Activated CD8-positive, alpha-beta memory T cell treated with anti-CD3 and anti-CD28 coated beads for 1 hour (primary cell): ENCODE measurements at places on chromosomes 5 and 9.

GRCh38 chr5:77960863-77961396 is 184.8 kb upstream of the TBCA start:
- no peak for DNase-seq

DNA sequence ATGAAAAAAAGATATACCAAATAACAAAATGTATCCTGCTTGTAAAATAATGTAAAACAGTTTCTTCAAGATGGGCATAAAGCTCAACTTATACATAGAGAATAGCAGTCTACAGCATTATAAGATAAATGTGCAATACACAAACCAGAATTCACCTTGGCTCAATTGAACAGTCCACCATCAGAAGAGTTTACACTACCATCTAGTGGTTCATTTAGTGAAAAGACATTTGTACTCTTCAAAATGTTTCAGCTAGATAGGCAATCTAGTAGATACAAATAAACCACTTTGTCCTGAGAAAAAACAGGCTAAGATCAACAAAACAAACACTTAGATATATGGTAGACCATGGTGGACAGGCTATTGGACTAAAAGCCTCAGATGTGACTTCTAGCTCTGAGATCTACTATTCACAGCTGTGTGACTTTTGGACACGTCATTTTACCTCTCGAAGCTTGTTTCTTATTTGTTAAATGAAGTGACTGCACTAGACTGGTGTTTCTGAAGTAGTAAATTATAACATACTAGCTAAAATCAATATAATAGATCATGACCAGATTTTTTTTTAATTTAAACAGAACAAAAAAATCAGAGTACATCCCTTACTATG is 22.1 kb upstream of the TPD52L3 start:
- no peak for DNase-seq

DNA sequence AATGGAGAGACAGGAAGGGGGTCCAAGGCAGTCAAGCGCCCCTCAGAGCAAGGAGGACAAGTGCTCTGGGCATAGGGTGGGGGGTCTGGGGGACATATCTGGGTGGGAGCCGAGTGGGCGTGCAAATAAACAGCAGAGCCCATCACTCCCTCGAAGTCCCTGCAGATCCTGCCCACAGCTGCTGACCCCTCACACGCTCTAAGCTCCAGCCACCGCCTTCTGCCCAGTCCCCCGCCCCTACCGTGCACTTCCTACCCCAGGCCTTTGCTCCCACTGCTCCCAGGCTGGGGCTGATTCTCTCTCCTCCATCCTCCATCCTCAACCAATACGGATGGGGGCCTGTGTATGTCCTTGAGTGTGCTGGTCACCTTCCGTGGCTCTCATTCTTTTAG is 16.9 kb upstream of the ALDH1B1 start:
- DNase-seq: no peak

DNA sequence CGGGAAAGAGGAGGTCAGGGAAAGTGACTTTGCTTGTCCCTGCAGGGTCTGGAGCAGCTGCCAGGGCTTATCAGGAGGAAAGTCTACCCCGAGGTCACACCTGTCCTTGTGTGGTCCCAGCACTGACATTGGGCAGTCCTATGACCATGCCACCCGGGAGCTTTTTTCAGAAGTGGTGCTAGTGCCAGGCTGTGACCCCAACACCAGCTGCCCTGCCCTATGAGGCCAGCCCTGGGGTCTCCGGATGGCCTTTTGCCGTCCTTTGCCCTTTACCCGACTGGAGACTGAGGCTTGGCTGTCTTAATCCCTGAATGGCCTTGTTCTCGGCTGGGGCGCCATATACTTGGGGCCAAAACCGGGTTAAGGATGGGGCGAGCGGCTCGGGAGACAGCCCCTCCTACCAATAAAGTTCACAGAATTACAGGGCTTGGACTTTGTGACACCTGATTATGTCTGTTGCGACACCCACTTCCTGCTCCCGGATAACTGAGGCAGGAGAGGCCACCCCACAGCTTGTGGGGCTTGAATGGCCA is 22.2 kb upstream of the SLC9A3 start:
- DNase-seq: no peak

- no peak for DNase-seq
Observed at GRCh38 chr9:98491828-98492227, 216.9 kb downstream of the GABBR2 start.

DNA sequence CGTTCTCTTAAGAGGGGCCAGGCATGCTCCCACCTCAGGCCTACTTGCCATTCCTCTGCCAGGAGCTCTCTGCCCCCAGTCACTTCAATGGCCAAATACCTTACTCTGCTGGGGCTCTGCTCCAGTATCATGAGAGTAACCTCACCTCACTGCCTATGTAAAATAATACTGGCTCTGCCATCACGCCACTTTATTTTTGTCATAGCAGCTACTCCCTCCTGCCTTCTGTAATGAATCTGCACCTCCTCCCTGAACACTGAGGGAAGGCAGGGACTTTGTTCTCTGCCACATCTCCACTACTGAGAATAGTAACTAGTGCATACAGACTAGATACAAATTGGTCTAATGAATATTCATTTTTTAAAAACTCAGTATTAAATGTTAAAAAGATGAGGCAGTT is 33.8 kb downstream of the MACROH2A1 start:
- DNase-seq: no peak

GRCh38 chr9:2286825-2287455 is 271.8 kb downstream of the SMARCA2 start:
- DNase-seq: no peak

- no peak for DNase-seq
Observed at GRCh38 chr5:172832383-172833315, 1.4 kb upstream of the ERGIC1 start.

- DNase-seq: no peak
Observed at GRCh38 chr5:108878756-108879155, 131.1 kb downstream of the FER start.

DNA sequence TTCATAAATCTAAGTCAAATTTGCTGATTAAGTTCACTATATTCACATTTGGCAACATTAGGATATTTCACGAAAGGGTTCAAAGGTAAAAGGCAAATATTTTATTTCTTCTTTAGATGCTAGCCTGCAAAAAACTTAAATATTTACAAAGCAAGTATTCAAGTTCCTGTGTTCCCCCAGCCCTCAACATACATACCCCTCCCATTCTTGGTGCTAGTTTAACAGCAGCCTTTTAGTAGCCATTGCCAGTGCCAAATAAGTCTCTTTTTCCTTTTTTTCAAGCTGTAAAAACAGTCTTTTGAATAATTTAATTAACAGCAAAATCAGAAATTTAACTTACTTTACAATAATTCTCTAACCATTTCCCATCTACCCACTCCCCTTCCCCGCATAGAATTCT is 288.5 kb upstream of the TMEM161B start:
- no peak for DNase-seq

- peak; percentile 61 for DNase-seq
Observed at GRCh38 chr5:42950456-42951292, 89.4 kb downstream of the ANXA2R start.

DNA sequence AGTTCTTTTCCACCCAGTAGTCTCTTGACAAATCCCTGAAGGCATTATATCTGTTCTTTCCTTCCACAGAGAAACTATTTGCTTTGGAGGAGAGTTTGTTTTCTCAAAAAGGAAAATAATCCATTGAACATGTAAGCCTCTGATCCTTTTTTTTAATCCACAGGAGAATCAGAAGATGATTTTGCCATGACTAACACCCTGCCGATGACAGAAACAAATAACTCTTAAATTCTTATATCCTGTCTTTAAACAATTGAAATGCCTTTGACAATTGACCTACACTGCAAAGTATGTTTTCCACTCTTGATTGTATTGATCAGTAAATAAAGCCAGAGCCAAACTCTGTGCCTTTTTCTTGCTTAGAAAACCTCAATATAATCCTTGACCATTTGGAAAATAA is 666.4 kb upstream of the CTNND2 start:
- DNase-seq: no peak

DNA sequence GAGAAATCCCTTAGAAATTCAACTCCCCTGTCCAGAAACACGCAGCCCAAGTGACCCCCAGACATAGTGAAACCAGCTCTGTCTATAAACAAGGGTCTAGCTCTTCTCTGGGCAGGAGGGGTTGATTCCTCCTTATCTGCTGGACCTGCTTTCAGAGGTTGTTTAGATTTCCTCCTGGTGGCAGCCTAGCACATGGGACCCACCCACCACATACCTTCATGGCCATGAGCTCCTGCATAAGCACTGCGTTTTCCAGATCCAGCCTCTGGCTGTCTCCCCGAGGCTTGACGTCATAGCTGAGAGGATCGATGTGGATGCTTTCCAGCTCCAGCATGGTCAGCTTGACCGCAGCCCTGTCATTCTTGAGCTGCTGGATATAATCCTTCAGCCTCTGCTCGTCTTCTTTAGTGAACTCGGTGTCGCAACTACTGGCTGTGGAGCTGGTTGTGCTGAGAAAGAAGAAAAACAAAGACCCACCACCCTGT is 77.0 kb downstream of the DCP2 start:
- DNase-seq: no peak

DNA sequence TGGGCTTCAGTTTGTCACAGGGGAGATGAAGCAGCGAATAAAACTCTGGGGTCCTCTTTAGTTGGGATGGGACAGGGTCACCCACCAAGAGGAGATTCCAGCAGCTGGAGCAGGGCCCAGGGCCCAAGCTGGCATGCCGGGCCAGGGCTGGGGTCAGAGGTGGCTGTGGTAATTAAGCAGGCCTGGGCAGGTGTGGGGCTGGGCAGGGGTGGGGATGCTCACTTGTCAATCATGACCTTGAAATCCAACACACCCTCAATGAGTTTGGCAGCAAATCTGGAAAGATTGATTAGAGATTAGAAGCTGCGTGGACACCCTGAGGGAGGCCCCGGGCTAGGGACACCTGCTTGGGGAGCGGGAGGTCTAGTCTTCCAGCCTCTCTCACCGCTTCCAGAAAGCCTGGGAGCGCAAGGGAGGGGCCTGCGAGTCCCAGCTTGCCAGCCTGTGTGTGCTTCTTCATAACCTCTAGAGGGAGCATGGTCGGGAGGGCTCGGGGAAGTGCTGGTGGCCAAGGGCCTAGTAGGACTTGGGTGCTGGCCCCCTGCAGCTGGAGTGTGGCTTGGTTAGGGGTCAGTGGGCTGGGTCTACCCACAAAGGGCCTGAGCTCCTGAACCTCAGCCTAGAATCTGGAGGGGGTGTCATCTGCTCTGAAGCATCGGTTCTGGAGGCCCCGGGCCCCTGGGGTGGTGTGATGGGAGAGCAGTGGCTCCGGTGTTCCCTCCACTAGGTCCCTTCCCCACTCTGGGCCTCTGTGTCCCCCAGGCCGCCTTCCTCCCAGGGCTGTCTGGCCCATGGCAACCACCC is 7.6 kb downstream of the CRAT start:
- DNase-seq: no peak

DNA sequence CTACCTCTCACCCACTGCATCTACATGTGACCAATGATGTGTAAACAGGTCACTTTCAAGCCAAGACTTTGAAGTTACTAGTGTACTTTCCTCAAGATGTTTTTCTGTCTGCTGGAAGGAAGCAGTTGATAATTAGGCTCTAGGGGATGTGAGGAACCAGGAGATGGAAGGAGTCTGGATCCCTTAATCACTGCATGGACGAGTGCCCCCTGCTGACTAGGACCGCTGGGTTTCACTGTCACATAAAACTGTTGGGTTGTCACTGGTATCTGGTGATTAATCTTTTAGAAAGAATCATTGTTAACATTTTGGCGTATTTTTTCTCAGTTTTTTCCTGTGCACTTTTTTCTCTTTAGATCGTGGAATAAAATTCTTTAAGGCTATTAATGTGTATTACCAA is 79.5 kb downstream of the SREK1 start:
- DNase-seq: no peak

DNA sequence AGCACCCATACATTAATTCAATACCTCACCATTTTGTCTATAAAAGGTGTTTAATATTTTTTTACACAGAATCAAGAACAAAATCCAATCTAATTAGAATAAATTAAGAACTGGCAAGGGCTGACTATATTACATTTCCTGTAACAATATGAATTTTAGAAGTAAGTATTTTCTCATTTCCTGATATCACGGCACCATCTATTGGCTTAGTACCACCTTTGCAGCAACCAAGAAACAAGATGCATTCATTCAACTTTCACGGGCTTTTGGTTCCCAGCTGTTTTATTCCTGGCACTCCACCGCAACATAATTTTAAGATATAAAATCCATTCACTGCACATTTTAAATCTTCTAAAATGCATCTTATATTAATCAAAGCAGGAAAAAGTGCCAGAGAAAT is 20.6 kb downstream of the PSMB7 start:
- DNase-seq: no peak

- DNase-seq: no peak
Observed at GRCh38 chr5:62306323-62306895, 403 bp downstream of the KIF2A start.

- no peak for DNase-seq
Observed at GRCh38 chr5:81908771-81909170, 63.1 kb upstream of the ATG10 start.

DNA sequence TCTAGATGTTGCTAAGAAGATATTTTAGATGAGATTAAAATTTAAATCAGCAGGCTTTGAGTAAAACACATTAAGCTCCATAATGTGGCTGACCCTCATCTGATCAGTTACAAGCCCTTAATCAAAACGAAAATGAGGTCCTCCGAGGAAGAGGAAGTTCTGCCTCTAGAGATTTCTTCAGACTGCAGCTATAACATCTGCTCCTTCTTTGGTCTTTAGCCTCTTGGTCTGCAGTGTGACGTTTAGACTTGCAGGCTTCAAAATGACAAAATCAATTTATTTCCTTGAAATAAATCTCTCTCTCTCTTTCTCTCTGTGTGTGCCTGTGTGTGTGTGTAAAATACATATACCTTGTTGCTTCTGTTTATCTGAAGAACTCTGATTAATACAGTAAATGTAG is 1429.8 kb upstream of the CDH9 start:
- no peak for DNase-seq

GRCh38 chr5:177291735-177292134 is 11.8 kb downstream of the RAB24 start:
- no peak for DNase-seq

DNA sequence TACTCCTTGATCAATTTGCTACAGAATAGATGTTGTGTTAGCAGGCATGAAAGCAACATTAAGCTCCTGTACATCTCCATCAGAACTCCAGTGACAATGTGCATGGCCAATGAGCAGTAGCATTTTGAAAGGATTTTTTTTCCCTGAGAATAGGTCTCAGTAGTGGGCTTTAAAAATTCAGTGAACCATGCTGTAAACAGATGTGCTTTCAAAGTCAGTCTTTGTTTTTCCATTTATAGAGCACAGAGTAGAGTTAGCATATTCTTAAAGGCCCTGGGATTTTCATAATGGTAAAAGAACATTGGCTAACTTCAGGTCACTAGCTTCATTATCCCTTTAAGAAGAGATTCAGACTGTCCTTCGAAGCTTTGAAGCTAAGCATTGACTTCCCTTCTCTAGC is 150.8 kb downstream of the VPS13A start:
- no peak for DNase-seq
